ENCODE measurements at places on chromosomes 13 and 19. TPM values are rescaled to one million over a fixed set of nuclear protein-coding genes. Genes with fewer than 3 reads are reported as not detected.

URAD gene
- total RNA-seq: not detected

DNA sequence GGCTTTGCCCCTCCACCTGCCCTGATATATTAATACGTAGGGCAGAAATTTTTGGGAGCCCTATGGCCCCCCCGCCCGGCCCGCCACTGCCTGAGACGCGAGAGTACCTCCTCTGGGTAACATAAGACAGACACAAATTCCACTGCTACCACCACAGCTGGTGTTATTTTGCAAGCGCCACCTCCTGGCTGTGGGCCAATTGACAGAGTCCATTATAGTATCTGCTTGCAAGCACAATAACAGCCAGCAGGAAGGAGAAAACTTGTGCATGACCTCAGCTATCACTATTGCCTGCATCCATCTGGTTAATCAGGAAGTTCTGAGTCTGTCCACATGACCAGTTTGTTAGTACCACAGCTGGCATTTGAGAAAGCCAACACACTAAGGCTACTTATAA, 25.3 kb upstream of the OR10H2 start:
- peak; percentile 79 for DNase-seq
- no peaks in the 10 kb centered on the region for H3K27me3 ChIP-seq
- H3K4me1 ChIP-seq: no peaks in the 10 kb centered on the region

DNA sequence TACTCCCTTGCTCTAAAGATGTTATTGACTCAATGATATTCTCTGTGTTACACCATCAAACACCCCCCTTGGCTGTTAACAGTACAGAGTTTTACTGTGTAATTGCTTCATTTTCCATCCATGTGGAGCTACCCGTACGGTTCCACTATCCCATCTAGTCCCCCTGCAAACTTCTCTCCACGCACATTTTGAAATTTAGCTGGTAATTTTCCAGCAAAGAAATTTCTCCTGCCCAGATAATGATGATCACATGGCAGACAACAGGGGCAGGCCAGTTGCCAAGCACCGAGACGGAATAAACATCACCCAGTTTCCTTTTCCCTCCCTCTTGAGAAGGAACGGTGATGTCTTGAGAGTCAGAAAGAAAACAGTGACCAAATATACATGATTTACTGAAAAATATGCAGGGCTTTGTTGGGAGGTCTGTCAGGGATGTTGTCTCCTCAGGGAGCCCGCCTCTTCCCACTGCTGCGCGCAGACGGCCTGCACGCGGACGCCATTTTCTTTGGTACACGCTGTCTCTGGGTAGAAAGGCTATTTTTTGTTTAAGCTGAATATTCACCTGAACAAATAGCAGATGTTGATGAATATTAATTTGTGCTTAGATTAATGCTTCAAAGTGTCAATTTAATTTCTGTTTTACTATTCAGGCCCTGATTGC, 109.9 kb downstream of the OLFM4 start:
- H3K36me3 ChIP-seq: no peaks in the 10 kb centered on the region
- no peak overlapping the region for H3K27ac ChIP-seq
- no peak overlapping the region for H3K4me3 ChIP-seq
- H3K4me1 ChIP-seq: no peaks in the 10 kb centered on the region

DNA sequence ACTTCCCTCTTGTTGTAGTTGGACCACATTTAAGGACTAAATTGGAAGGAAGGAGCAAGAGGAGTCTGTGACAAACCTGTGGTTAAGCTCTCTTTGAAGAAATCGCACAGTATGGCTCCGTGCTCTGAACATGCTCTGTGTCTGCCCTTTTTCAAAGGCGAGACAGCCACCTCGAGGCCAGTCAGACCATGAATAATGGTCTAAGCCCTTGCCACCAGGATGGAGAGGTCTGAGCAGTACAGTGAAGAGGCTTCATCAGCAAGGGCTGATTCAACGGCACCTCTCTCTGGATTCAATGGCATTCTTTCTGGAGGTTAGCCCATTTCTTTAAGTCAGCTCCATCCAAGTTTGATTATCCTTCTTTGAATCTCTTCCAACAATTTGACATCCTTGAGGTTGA, 30.9 kb downstream of the FAM216B start:
- no peak overlapping the region for H3K4me3 ChIP-seq
- peaks cover 9% of the 10 kb centered on the region for H3K27me3 ChIP-seq
- H3K27ac ChIP-seq: no peak overlapping the region
- no peaks in the 10 kb centered on the region for H3K4me1 ChIP-seq
- DNase-seq: no peak

GRCh38 chr13:84912720-84913119, 886.5 kb downstream of the SLITRK6 start:
- no peaks in the 10 kb centered on the region for H3K4me1 ChIP-seq
- H3K36me3 ChIP-seq: no peaks in the 10 kb centered on the region
- no peak overlapping the region for H3K4me3 ChIP-seq
- no peaks in the 10 kb centered on the region for H3K27me3 ChIP-seq
- DNase-seq: no peak
- H3K27ac ChIP-seq: no peak overlapping the region

DNA sequence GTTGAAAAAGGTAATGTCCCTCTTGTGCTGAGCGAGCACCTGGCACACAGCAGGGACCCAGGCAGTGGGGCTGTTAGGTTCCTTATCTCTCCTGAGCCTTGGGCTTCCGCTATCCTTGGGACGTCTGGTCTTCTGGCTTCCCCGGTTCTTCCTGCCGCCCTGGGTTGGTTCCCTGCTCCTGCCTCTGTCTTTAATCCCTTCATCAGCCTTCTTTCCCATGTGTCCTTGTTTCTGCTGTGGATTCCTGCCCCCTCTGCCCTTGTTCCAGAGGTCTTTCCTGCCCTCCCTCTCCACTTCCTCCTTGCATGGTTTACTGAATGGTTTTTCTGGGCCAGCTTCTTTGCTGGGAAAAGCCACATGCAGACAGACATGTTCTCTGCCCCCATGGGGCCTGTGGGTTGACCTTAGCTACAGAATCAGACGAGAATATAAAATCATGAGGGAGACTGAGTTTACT, 2.6 kb downstream of the EPN1 start:
- peaks cover 74% of the 10 kb centered on the region for H3K4me1 ChIP-seq
- peaks cover 46% of the 10 kb centered on the region for H3K36me3 ChIP-seq
- peak; percentile 52 for DNase-seq
- H3K27me3 ChIP-seq: no peaks in the 10 kb centered on the region
- no peak overlapping the region for H3K4me3 ChIP-seq

DNA sequence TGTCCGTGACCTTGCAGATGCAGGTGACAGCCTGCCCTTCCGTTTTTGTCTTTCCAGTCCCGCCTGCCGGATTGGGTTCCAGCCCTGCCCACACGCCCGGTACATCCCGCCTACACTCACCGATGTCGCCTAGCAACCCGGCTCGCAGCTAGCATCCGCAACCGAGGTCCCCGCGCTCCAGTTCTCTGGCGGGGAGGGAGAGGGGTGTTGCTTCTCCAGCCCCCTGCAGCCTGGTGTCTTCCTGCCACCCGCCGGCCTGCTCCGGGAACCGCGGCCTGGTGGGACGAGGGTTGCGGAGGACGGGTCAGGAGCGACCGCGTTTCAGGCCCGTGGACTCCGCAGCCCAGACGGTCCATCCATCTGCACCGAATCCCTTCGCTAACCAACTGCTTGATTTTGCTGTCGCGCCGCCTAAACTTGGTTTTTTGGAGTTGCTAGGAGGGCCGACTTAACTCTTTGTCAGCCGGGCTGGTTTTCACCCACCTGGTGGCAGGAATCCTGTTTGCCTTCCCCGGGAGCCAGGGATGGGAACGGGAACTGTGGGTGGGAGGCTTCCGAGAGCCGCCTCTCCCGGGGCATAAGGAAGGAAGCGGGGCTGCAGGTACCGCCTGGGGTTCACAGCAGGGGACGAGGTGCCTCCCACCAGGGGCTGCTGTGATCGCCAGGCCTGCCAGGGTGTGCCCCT, 15.4 kb upstream of the MATK start:
- no peak for DNase-seq
- H3K27ac ChIP-seq: no peak overlapping the region
- no peaks in the 10 kb centered on the region for H3K36me3 ChIP-seq
- H3K4me1 ChIP-seq: peaks cover 4% of the 10 kb centered on the region

DNA sequence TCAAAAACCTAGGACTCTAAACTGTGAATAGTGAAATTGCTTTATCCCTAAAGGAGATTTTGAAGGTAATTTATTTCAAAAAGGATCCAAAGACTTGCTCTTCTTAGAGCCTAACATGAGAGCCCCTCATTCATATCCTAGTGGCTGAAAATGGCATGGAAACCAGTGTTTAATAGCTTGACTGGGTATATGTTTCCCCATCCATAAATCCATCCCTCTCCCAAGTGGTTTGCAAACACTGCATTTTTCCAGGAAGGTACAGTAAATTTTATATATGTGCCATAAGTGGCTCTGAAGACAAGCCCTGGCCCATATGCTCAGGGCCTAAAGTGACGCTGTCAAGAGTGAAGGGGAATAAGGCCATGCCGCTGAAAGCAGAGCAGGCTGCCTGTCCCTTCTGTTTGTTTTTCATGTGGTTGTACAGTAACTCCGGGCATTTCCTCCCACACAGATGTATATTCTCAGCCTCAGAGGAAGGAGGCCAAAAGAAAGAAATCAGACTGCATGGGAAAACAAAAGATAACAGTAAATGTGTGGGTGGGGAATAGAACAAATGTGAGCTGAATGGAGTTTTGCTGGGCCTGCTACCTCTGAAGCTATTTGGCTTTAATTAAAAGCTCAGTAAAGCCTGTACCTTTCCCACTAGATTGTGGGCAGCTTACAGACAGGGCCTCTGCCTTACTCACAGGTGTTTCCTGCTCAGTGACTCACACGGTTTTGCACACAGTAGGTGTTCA, 181.9 kb downstream of the PCDH9 start:
- DNase-seq: no peak
- no peaks in the 10 kb centered on the region for H3K4me1 ChIP-seq
- H3K27me3 ChIP-seq: no peaks in the 10 kb centered on the region
- H3K36me3 ChIP-seq: no peaks in the 10 kb centered on the region
- H3K4me3 ChIP-seq: no peak overlapping the region

- H3K27ac ChIP-seq: no peak overlapping the region
- peaks cover 79% of the 10 kb centered on the region for H3K27me3 ChIP-seq
- H3K4me3 ChIP-seq: peak overlapping the region; percentile 29
- H3K36me3 ChIP-seq: no peaks in the 10 kb centered on the region
Observed at GRCh38 chr13:112066624-112067004, 335 bp upstream of the SOX1 start.
